Peyer's patch (tissue), 4 donors: ENCODE measurements at places on chromosomes 6 and 20. TPM values are rescaled to one million over a fixed set of nuclear protein-coding genes. Genes with fewer than 3 reads are reported as not detected.
A peak's percentile ranks its signal among the peaks of the same experiment; 100 is the strongest.

Gene LAMA2
- total RNA-seq = 30.0 TPM

DNA sequence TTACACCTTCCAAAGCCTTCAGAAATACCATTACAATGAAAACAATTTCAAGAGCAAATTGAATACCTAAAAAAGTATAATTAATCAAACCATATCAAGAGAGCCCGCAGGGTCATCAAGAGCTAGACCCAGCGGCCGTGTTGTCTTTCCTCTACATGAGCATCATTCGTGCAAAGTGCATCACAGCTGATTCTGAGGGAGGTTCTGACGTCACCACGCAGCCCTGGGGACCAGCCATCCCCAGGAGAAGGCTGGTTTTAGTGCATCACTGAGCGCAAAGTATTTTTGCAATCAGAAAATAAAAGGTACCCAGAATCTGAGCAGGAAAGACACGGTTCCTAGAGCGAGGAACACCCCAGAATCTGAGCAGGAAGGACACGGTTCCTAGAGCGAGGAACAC is 371.4 kb downstream of the CDH4 start:
- no peak for DNase-seq

DNA sequence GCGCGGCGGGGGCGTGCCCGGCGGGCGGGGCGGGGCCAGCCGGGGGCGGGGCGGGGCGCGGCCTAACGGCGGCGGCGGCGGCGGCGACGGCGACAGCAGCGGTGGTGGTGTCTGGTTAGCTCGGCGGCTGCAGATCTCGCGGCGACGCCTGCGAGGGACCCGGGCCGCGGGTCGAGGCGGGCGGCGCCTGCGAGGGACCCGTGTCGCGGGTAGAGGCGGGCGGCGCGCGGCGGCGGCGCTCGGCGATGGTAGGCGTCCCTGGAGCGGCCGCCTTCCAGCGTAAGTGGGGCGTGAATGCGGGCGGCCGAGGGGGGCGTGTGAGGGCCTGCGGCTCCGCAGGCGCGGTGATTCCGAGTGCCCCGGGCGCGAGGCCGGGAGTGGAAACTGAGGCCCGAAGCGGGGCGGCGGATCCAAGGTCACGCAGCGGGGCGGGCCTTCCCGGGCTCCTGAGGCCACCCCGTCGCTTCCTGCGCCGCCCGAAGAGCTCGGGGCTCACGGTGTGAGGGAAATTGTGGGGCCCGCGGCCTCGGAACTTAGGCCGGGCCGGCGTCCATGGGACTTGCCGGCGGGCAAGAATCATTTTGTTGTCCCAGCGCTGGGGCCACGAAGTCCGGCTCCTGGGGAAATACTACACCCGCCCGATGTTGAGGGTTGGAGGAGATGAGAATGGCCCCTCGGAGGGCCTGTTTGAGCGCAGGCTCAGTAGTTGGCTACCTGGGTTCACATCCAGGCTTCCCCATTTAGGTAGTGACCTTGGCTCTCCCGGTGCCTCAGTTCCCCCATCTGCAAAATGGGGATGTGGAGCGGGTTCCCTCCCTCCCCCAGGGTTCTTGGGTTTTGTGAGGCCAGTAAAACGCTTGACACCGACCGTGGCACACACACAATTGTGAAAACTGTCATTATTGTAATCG is at the start of gene CBFA2T2:
Gene CBFA2T2 (plus strand): TSS at position 74 of the 911 bp plus-strand sequence. CDS start 172 bp downstream, at position 246.
- peak; percentile 78 for DNase-seq

- no peak for DNase-seq
Measured at GRCh38 chr6:2037237-2037926, 208.0 kb downstream of the GMDS start.

GRCh38 chr6:3322366-3322890 is 63.7 kb downstream of the PSMG4 start:
- no peak for DNase-seq

DNA sequence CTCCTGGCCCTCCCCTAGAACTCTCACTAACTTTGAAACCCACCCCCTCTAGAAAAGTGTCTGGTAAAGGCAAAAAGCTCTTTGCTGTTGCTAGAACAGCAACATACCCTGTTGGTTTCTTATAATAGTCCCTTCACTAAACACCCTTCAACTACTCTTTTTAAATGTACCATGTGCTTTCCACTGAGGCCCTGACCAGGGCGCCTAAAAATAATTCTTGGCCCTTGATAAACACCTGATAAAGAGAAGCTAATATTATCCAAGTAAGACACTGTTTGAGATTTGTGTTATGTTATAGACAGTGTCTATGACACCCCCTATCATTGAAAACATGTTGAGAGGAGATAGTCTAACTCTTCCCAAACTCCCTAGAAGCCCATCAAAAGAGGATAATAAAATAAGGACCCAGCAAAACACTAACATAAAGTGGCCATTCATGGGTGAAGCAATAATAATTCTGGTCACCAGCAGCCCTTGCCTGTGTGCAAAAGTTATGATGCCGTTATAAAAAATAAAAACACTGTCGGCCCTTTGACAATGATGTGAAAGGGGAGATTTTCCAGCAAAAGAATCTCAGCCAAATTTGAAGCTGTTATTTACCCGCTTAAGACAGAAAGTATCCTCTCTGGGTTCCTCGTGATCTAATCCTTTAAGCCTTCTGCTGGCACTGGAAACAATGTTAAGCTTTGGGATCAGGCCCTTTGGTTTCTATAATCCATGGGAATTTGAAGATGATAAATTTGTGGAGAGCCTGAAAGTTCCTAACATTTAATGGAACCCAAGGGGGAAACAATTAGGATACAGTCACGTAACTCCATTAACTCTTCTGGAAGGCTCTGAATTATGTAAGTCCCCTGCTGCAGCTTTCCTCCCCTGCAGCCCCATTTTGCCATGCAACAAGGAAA is 122.6 kb upstream of the PLCB4 start:
- no peak for DNase-seq

- no peak for DNase-seq
Measured at GRCh38 chr6:90284236-90285041, 12.2 kb downstream of the BACH2 start.
